ENCODE measurements at places on chromosomes 6 and 20.

- DNase-seq = no peak
Measured at GRCh38 chr20:2237059-2237458, 58.7 kb upstream of the TGM3 start.

GRCh38 chr6:87909849-87910248 lies 137.8 kb upstream of the SPACA1 start:
- DNase-seq = no peak

DNA sequence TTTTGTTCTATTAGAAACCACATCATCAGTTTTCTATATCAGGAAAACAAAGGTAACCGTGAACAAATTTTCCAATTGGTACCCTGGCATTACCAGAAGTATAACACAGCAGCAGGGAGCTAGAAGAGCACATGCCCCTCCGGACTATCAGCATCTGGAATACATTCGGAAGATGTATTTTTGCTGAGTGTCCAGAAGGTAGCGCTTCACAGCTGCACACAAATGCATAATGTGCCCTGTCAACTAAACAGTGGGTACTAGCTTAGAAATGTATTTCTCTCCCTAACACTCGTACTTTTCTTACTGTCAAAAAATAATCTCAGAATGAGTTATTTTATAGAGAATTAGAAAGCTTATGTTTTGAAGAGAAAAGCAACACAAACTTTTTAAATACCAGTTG lies 77.6 kb downstream of the HUS1B start:
- DNase-seq = no peak

GRCh38 chr6:23340271-23340670 lies 770.9 kb downstream of the HDGFL1 start:
- no peak for DNase-seq

DNA sequence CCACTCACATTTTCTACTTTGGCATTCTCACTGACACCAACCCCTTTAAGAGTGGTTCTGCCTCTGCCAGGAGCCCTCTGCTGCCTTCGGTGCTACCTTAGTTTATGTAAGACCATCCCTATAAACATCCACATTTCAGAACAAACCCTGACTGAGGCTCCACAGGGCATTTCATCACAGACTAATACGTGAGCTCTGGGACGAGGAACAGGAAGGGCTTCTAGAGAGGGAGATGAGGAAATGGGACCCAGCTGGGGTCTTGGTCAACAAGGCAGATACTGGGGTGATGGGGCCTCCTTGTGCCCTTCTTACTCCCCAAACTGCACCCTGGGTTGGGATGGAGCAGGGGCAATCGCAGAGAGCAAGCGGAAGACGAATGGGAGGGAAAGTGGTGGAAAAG lies 86.5 kb upstream of the FYN start:
- no peak for DNase-seq

DNA sequence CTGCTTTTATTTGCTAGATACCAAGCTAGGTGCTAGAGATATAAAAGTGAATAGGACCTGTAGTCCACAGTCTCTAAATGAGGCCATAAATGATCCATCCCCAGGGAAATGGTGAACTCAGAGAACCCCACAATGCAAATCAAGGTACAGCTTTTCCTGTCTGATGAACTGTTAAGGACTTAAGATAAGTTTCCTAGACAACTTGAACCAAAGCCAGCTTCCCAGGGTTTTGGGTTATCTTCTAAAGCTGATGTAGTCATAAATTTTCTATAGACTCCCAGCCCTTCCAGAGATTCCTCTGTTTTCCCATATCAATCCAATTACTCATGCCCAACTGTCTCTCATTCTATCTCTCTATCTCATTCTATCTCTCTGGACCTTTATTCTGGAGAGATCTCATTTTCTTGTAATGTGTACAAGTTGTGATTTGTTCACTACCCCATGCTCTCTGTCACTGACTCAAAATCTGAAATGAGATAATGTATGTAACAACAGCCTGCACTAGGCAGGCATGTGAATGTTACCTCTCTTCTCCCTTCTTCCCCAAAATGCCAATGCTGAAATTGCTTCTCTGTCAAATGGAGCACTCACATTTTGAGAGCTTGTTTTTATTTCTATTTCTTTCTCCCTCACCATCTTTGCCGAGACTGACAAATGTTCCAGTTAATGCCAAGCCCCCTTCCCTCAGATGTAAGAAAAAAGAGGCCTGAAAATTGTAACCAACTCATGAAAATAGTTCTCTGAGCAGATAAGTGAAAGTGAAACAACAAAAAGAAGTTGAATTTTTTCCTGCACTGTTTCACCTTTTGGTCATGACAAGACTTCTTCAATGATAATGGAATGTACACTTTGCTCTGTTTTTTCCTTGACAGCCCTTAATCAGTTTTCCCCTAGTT lies 279.9 kb downstream of the SLC35F1 start:
- no peak for DNase-seq

DNA sequence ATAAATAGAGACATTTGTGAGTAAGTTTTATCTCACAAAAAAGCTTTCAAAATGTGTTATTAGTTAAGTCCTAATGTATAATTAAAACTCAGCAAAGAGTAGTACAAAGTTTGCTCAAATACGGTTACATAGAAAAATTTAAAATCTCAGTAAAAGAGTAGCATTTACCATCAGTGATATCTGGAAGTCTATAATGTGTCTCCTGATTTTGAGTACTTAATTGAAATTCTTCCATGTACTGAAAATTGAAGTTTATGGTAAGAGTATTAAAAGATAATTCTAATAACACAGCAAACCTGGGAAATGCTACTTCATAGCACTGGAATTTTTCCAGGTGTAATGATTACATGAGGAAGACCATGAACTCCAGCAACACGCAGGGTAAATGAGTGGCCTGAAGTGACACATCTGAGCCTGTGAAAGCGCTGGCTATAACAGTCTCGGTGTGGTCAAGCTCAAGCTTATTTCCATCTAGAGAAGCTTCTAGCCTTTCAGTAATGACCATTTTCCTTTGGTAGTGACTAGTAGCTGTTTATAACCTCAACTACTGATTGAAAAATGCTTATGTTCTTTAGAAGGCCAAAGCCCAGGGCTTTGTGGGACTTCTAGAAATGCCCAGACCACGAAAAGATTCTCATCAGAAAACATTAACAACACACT lies 203.2 kb downstream of the ISM1 start:
- no peak for DNase-seq

- peak; percentile 72 for DNase-seq
Measured at GRCh38 chr20:33719989-33720709, at the start of gene PXMP4. Gene PXMP4, minus strand, starts transcription at chr20:33720310. Its CDS starts 103 bp downstream, at chr20:33720207.

GRCh38 chr6:30211899-30212298 lies 1.3 kb downstream of the TRIM26 start:
- no peak for DNase-seq

DNA sequence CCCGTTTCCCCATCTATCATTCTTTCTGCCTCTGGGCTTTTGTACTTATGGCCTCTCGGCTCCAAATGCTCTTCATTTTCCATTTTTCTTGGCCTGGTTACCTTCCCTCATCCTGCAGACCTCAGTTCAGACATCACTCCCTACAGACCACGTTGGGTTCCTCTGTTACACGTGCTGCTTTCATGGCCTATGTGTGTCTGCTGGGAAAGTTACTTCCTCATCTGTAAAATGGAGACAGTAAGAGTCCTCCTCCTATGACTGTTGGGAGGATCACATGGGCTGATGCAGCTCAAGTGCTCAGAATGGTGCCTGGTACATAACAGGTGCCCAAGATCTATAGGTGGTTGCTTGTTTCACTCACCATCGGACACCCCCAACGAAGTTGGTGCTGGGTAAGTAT lies 13.5 kb downstream of the KCNK17 start:
- no peak for DNase-seq

DNA sequence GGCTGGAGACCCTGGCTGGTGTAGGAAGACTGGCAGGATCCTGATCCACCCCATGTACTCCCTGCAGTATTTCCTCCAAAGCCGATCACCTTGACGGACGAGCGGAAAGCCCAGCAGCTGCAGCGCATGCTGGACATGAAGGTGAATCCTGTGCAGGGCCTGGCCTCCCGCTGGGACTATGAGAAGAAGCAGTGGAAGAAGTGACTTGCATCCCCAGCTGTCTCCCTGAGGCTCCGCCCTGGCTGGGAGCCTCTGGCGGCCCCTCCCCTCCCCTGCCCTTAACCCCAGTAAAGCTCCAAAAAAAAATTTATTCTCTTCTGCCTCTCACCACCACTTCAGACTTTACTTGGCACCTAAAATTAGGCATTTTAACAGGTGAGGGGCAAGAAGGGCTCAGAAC lies 7.0 kb downstream of the COX4I2 start:
- no peak for DNase-seq

DNA sequence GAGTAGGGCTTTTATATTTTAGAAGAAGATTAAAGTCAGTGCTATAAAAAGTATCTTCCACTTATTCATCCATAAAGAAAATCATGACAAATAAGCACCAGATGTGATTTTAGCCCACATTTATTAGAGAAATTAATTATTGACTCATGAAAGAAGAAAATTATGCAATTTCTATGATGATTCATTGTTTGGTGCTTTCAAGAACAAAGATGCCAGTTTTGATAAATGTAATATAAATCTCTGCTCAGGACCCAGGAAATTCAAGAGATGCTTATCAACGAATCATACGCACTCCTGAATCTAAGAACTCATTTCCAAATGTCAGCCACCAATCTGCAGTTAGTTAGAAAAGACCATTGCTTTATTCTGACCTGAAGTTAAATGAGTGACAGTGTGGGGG lies 211.4 kb downstream of the ARHGAP18 start:
- DNase-seq = no peak

DNA sequence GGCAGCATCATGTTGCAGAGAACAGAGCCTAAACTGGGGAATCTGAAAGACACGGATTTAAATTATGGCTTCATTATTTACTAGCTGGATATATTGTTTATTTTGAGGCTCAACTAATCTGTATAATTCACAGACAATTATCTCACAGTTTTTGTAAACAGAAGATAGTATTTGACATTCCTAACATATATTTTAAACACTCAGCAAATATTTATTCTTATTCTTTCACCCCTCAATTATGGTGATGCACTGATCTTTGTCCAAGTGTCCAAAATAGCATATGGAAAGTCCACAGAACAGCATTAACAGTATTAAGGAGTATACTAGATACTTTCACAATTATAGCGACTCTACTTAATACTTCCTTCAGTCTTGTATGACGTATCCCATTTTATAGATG lies 257.0 kb downstream of the ADGRG6 start:
- no peak for DNase-seq

DNA sequence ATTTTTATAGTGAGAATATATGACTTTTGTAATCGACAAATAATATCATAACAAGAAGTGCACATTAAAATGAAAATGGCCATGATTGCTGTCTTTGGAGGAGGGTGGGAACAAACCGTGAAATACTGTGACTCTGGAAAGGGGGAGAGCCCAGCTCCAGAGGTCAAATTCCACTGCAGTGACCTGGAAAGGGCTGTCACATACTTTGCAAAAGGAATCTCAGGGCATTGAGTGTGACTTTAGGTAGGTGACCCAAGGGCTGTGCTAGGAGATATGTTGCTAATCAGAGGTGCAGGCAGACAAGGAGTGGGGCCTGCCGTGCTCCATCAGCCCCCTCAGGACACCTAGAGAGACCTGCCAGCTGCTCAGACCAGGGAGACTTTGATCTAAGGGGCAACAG lies 28.1 kb upstream of the BMP7 start:
- DNase-seq = no peak

DNA sequence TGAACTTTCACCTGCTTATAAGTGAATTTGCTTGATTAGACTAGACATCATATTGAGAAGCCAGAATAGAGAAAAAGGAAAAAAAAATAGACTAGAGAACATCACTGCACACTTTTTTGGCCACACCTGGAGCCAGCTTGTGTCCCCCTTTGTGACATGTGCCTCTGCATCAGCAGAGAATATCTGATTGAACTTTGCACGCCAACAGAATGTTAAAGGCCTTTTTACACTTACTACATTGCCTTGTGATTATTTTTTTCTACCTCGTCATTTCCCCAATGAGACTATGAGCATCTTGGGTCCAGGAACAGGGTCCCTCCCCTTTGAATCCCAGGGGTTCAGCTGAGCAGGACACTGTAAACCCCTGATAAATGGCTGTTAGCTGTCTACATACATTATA lies 17.2 kb upstream of the ZNF133 start:
- DNase-seq = no peak

DNA sequence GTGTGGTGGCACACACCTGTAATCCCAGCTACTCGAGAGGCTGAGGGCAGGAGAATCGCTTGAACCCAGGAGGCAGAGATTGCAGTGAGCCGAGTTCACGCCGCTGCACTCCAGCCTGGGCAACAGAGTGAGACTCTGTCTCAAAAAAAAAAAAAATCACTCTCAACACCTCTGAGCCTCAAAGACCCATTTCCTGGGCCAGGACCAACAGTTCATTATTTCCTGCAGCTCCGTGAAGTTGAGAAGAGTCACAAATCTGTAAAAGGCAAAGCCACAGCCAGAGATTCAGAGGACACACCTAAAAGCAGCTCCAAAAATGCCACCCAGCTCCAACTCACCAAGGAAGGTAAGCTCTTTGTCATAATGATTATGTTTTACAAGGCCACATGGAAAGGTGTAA lies 15.2 kb upstream of the NOP56 start:
- no peak for DNase-seq

- no peak for DNase-seq
Measured at GRCh38 chr6:80623066-80623815, 516.8 kb downstream of the BCKDHB start.

- DNase-seq = no peak
Measured at GRCh38 chr6:48957781-48958180, 505.3 kb downstream of the MMUT start.

DNA sequence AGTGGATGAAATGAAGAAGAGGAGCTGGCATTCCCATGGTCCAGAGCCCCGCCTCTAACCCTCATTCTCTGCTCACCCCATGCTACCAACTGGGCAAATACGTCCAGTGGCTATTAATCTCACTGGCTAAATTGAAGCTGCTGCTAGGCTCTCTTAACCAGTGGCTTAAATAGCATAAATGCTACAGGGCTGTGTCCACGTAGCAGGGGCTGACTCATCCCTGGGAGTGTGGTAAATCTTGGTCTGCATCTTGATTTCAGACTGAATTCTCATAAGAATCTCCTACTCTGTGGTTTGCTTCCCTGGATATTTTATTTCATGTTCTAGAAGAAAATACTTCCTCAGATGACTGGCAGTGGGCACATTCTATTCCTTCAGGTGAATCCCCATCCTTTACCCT lies 193.1 kb upstream of the ARG1 start:
- no peak for DNase-seq

DNA sequence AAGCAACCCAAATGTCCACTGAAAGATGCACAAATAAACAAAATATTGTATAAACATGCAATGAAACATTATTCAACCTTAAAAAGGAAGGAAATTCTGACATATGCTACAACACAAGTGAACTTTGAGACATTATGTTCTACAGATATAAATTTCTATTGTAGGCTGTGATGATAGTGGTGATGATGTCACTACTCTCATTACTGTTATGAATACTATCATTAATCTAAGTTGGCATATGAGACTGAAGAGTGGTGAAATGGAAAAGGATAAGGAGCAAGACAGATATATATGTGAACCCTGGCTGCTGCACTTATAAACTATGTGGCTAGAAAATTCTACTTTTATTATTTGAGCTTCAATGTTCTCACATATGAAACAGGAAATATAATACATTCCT lies 360.2 kb downstream of the TFAP2A start:
- DNase-seq = no peak
